ENCODE measurements at places on chromosomes 5 and 9.
A peak's percentile ranks its signal among the peaks of the same experiment; 100 is the strongest.

DNA sequence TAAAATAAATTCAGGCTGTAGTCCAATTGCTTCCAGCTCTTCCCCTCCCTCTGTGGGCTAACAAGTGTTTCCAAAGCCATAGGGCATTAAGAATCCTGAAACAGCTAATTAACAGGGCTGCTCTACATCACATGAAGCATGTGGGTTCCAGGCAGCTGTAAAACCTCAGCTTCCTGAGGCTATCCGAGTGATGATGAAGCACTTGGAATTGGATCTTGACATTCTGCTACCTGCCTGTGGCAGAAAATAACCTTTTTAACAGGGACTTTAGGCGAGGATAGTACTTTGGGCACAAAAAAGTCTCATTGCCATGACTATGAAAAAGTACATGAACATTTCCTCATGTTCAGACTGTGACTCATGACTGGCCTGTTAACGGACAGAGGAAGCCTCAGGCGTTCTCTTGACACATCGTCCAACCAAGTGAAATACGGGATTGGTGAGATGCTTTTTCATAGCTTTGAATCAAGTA, 107.2 kb downstream of the PDE4D start:
- no peak for DNase-seq

- peak; percentile 37 for DNase-seq
Observed at GRCh38 chr9:33264003-33264472, 470 bp downstream of the BAG1 start.

- DNase-seq, result no peak
Observed at GRCh38 chr5:138543730-138544104, 681 bp upstream of the ETF1 start.

DNA sequence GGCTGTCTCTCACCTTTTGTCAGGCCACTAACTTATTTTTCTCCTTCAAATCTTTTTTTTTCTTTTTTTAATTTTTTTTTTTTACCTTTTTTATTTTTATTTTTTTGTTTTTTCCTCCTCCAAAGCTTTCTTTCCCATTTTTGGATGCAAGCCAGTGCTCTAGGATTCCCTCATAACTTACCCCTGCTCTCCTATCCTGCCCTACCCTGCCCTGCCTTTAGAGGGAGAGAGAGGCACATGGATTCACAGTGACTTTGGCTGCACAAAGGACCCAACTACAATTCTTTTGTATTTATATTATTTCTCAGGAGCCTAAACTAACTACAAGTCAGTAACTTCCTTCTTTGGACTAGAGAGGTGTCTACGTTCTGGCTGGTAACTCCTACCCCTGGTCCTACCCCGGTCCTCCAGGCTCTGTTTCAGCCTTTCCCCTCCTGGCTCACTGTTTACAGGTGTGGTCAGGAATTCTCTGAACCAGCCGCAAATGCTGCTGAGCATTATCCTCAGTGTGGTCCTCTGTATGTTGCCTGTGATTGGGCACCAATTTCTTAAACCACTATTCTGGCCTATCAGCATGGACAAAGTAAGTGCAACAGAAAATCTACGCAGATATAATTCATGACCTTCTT, 8.4 kb upstream of the RUSC2 start:
- DNase-seq, result peak; percentile 36

GRCh38 chr5:8695902-8696845, 827.2 kb downstream of the MTRR start:
- DNase-seq, result no peak

- no peak for DNase-seq
Observed at GRCh38 chr5:97167435-97167834, 15.6 kb downstream of the RIOK2 start.

- peak; percentile 85 for DNase-seq
Observed at GRCh38 chr5:42950456-42951292, 89.4 kb downstream of the ANXA2R start.

DNA sequence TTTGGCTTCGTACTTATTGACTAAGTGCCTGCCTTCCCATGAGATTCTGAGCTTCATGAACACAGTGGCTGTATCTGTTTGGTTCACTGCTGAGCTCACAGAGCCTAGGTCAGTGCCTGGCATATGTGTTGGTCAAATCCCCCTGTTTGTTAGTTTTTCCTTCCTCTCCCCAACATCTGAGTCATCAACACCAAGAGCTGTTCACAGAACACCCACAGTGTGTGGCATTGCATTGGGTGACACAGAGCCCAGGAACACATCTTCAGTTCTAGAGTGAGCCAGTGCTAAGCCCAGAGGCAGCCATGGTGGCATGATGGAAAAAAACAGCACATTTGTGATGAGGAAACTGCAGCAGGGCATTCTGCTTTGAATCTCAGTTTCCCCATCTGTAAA, 294.6 kb downstream of the SEC61B start:
- no peak for DNase-seq

DNA sequence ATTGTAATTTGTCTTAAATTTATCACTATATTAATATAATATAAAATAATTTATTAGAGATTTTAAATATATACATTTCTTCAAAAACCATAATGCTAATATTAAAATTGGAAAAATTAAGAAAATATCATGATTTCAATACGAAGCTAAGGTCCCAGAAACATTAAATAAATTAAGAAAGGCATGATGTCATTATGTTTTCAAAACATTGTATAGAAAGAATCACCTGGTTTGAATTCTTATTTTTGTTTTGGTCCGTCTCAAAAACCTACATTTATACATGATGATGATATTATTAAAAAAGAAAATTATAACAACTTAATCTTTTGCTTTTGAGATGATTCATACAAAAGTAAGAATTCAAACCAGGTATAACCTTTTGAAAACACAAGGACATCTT, 8.2 kb upstream of the EDIL3 start:
- DNase-seq, result no peak

DNA sequence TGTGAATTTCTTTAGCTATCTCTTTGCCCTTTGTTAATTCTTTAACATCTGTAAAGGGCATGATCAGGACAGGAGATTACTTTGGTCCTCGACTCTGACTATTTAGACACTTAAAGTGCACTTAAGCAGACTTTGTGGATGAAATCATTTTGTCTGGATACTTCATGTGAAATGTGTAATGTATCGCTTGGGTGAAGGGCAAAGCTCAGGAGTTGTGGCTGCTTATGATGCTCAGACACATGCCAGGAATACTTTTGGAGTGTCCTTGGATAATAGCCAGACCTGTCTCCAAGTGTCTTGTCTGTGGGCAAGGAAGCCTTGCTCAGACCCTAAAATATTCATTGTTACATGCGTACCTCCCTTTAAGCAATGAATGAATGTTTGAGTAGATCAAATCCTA, 87.8 kb downstream of the RAI14 start:
- no peak for DNase-seq

- no peak for DNase-seq
Observed at GRCh38 chr9:19629488-19629887, 159.3 kb downstream of the SLC24A2 start.

GRCh38 chr9:35903049-35903448, 3.0 kb upstream of the HRCT1 start:
- peak; percentile 59 for DNase-seq

All from prostate gland (tissue), 2 donors.